ENCODE measurements at places on chromosomes 5 and 9.

GRCh38 chr5:134003817-134004625 lies 754 bp downstream of the VDAC1 start:
- DNase-seq, result peak; percentile 68

GRCh38 chr9:113125386-113126035 lies 25.3 kb upstream of the SLC31A2 start:
- no peak for DNase-seq

GRCh38 chr9:84736081-84736480 lies 66.6 kb downstream of the NTRK2 start:
- no peak for DNase-seq

GRCh38 chr9:128286440-128286839 lies 10.4 kb downstream of the SWI5 start:
- peak; percentile 52 for DNase-seq

GRCh38 chr5:98938464-98938863 lies 9.7 kb upstream of the CHD1 start:
- no peak for DNase-seq

DNA sequence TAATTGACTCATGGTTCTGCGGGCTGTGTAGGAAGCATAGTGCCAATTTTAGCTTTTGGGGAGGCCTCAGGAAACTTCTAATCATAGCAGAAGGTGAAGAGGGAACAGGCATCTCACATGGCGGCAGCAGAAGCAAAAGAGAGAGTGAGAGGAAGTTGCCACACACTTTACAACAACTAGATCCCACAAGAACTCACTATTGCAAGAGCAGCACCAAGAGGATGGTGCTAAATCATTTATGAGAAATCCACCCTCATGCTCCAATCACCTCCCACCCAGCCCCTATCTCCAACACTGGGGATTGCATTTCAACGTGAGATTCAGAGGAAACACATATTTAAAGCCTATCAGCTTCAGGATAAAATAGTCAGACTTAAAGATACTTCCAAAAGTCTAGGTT lies 36.1 kb upstream of the LPAR1 start:
- no peak for DNase-seq

DNA sequence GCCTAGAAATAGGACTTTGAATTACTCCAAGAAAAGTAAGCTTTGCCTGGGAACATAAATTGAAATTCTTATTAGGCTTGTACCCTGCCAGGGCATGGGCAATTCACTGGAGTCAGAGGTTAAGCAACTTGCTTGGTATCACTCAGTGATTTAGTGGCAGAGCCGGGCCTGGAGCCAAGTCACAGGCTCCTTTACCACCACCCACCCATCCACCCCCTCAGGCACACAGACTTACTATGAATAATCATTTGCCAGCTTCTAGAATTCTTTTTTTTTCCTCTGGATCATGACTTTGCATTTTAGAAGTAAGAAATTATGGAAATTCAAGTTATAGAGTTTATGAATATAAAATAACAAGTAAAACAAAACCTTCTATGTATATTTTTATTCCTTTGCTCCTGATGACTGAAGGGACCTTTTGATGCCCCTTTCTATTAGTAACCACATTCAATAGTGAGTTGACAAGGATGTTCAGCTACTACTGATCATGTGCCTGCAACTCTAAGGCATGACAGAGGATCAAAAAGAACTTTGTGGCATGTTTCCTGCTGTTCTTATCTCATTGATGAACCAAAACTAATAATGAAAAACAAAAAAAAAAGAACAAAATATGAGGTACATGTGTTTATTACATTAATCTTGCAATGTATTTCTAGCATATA lies 614.7 kb downstream of the TLR4 start:
- DNase-seq, result peak; percentile 18

GRCh38 chr5:108143581-108143980 lies 238.3 kb downstream of the FBXL17 start:
- DNase-seq, result no peak

DNA sequence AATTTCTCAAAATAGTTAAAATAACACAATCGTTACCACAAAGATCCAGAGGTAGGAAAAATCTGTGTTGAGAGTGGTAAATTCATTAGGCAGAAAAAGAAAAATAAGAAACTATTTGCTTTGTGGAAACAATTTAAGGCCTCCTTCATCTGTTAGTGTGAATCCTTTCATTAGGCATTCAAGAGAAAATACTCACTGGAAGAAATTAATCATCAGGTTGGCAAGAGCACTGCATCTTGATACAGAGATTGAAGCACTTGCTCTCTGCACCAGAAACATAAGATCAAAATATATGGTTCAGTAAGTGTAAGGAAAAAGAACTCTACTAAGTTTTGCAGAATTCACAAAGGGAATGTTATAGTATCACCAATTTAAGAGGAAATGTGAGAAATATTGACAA lies 44.4 kb downstream of the TTC39B start:
- no peak for DNase-seq

GRCh38 chr5:78587775-78588291 lies 60.7 kb downstream of the LHFPL2 start:
- DNase-seq, result no peak

- DNase-seq, result no peak
These were observed 62.0 kb upstream of the ASS1 start for GRCh38 chr9:130382636-130383349.

DNA sequence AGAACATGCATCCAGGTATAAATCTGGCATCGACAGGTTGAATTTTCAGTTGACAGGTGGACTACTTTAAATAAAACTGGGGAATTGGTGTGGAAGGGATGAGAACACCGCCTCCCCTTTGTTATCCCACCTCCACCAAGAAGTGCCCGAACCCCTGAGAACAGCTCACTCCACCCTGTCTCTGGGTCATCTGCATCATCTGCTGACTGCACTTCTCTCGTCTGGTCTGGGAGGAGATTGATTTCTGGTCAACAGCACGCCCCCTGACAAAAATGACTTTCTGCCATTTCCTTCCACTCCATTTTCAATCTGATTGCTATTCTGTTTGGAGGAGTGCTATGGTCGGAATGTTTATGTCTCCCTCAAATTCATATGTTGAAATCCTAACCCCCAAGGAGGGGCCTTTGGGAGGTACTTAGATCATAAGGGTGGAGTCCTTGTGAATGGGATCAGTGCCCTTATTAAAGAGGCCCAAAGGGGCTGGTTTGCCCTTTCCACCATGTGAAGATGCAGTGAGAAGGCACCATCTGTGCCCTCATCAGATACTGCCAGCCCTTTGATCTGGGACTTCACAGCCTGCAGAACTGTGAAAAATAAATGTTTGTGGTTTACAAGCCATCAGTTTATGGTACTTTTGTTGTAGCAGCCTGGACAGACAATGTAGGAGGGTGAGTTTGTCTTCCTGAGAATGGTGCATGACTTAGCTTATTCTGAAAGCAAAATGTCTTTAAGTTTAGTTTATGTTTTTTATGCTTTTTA lies 145.7 kb downstream of the EGFLAM start:
- no peak for DNase-seq

- peak; percentile 61 for DNase-seq
These were observed 151.3 kb downstream of the GAS1 start for GRCh38 chr9:86795823-86796553.

GRCh38 chr5:116543501-116543900 lies 31.1 kb downstream of the SEMA6A start:
- no peak for DNase-seq

GRCh38 chr5:51685419-51685818 lies 302.2 kb downstream of the ISL1 start:
- no peak for DNase-seq

DNA sequence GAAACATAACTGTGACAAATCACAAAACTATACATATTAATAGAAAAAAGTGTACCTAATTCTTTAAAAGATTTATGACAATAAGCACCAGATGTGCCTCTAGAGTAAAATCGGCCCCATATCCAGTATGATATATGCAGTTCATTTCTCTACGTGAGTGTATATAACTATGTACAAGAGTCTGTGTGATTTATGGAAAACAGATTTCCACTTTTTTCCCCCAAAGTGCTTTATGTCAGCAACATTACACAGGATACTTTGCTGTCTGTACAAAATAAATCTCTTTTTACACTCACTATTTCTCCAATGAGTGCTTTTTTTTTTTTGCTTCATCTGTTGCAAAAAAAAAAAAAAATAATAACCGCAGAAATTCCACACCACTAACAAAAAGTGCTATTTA lies 298.8 kb upstream of the RFX3 start:
- DNase-seq, result no peak

DNA sequence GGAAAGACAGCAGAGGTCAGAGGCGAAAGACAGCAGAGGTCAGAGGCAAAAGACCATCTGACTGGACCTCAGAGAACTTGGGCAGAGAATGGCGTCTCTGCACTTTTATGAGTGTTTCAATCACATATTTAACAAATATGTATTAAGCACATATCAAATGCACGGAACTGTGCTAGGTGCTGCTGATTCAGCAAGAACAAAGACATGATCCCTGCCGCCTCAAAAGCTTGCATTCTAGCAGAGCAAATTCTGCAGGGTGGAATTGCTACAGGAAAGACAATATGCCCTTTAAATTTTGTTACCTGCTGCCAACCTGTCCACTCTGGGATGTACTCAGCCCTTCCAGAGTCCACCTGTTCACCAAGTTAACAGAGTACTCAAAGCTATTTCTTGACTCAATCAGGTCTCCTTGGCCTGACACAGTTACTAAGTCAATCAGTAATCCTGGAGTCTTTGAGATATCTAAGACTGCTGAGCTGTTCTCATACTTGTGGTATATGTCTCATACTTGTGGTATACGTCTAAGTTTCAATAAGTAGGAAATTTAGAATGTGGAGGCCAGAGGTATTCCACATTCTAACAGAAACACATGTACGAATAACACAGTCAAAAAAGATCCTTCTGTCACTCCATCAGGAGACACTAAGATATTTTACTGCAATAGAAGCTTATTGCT lies 131.8 kb downstream of the GNAQ start:
- DNase-seq, result no peak

DNA sequence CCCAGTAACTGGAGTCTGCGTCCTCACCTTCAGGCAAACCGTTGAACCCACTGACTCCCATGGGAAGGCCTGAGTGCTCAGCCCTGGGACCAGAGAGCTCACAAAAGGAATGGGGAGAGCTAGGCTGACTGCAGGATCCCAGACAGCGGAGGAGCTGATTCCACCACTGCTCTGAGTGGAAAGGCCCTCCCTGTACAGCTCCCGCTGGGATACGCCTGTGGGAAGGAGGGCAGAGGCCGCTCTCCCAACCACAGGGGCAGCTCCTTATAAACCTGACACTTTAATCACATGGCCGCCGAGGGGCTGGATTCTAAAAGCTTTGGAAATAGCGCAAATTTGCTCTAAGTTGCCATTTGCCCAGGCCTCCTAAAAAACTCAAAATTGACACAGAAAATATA lies 37.1 kb downstream of the DBH start:
- no peak for DNase-seq

- no peak for DNase-seq
These were observed 146.5 kb downstream of the FANCC start for GRCh38 chr9:95171001-95171400.

GRCh38 chr5:151288180-151288579 lies 15.4 kb downstream of the SLC36A3 start:
- DNase-seq, result no peak

- no peak for DNase-seq
These were observed 263.4 kb downstream of the GRIA1 start for GRCh38 chr5:153753645-153754432.

DNA sequence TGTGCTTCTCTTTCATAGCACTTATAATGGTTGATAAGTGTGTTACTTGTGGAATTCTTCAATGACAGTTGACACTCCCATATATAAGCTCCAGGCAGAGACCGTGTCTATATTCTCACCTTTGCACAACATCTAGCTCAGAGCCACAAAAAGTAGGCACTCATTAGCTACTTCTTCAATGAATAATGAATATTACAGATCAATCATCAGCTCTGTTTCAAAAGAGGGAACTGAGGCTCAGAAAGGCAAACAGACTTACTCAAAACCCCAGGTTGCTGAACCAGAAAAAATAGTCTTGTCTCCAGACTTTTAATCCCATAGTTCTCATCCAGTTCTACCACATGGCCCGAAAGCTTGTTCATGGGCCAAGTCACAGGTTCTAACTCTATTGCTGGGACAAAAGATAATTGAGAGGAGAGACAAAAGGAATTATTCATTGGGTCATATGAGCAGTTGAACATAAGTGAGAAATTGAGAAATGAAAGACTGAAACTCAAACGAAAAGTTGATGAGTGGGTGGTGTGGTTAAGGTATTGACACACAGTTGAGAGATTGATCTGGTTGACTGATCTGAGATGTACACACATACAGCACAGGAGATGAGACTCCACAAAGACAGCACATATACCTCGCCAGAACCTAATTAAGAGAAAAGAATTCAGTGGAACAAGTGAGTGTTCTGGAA lies 381.6 kb downstream of the EFNA5 start:
- no peak for DNase-seq

GRCh38 chr5:144463481-144464223 lies 293.0 kb downstream of the KCTD16 start:
- no peak for DNase-seq

- no peak for DNase-seq
These were observed 595.2 kb upstream of the ARRDC3 start for GRCh38 chr5:91978221-91978882.

GRCh38 chr5:167030500-167031120 lies 1260.8 kb upstream of the WWC1 start:
- DNase-seq, result peak; percentile 19

DNA sequence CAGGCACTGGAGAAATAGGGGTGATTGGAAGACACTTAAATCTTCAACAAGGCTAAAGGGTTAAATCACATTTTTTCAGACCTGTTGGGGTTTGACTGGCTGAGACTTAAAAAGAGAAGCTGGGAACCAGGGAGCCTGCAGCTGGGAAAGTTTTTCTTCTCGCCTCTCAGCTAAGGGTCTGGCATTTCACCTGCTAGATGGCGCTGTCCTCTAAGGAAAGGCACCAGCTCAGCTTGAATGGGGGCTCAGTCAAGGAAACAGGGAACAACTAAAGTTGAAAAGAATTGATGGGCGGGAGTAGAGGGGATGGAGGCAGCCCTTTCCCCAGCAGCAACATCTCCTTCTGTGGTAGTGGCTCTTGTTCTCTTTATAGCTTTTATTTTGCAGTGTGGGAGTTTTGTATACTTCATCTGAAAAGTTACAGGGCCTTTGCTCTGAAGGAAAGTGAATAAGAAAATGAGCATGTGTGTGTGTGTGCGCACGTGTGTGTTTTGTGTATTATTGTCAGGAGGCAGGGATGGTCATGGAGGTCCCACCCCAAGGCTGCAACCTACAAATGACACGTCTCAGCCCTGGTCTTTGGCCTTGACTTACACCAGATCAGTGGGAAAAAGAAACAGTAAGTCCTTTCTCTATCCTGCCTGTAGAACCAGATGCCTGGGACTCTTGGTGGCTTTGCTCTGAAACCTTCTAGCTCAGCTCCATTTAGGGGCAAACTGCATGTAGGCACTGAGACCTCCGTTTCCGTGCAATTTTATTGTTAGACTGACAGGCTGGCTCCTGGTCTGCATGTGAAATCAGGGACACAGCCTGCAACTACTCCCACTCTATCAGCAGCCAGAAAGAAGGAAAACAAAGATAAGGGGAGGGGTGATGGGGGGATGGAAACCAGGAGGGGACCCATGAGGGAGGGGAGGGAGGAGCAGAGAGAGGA lies 316.2 kb upstream of the CLINT1 start:
- peak; percentile 89 for DNase-seq

- DNase-seq, result no peak
These were observed 47.7 kb upstream of the ITGA1 start for GRCh38 chr5:52740007-52740406.

GRCh38 chr9:120348951-120349429 lies 231.0 kb downstream of the CDK5RAP2 start:
- peak; percentile 51 for DNase-seq

GRCh38 chr5:74288448-74289108 lies 351.9 kb downstream of the ENC1 start:
- peak; percentile 42 for DNase-seq
